WTC11 (cell line): ENCODE measurements at places on chromosomes 1 and 21. TPM values are rescaled to one million over a fixed set of nuclear protein-coding genes. Genes with fewer than 3 reads are reported as not detected.

The ELAPOR1 gene
- total RNA-seq, result 1.1 to 1.5 TPM (median 1.3 TPM) in 3 replicates

The AMIGO1 gene
- 2.4 to 3.0 TPM (median 3.0 TPM) in 3 replicates for total RNA-seq

The C4BPA gene
- total RNA-seq, result 0.23 to 0.39 TPM (median 0.30 TPM) in 3 replicates

The PDZK1 gene
- 0.57 to 0.77 TPM (median 0.57 TPM) in 3 replicates for total RNA-seq

The CFHR1 gene
- total RNA-seq, result 0.14 to 0.20 TPM (median 0.16 TPM) in 3 replicates

The ALX3 gene
- total RNA-seq, result 0.09 to 0.15 TPM in 2 of 3 replicates, not detected in the other

The APCS gene
- total RNA-seq, result 0.44 to 0.66 TPM (median 0.64 TPM) in 3 replicates

The CD1B gene
- total RNA-seq, result not detected in 3 replicates
